ENCODE measurements at places on chromosomes 3 and 15. TPM values are rescaled to one million over a fixed set of nuclear protein-coding genes. Genes with fewer than 3 reads are reported as not detected.

Gene AP3B2
- not detected for total RNA-seq

Gene CHRNB4
- total RNA-seq, result not detected

Gene GUCA1C
- not detected for total RNA-seq

GRCh38 chr15:76034111-76034510, 21.9 kb upstream of the NRG4 start:
- no peak for DNase-seq

- DNase-seq, result no peak
Measured at GRCh38 chr3:134143828-134144401, 106.7 kb downstream of the RYK start.

Data from glomerular endothelial cell (primary cell).